Daoy (cell line): ENCODE measurements at places on chromosomes 1 and 21. TPM values are rescaled to one million over a fixed set of nuclear protein-coding genes. Genes with fewer than 3 reads are reported as not detected.

GRCh38 chr1:230698130-230698529, 15.8 kb downstream of the AGT start:
- DNase-seq, result no peak

LMX1A gene
- not detected in 2 replicates for total RNA-seq

DNA sequence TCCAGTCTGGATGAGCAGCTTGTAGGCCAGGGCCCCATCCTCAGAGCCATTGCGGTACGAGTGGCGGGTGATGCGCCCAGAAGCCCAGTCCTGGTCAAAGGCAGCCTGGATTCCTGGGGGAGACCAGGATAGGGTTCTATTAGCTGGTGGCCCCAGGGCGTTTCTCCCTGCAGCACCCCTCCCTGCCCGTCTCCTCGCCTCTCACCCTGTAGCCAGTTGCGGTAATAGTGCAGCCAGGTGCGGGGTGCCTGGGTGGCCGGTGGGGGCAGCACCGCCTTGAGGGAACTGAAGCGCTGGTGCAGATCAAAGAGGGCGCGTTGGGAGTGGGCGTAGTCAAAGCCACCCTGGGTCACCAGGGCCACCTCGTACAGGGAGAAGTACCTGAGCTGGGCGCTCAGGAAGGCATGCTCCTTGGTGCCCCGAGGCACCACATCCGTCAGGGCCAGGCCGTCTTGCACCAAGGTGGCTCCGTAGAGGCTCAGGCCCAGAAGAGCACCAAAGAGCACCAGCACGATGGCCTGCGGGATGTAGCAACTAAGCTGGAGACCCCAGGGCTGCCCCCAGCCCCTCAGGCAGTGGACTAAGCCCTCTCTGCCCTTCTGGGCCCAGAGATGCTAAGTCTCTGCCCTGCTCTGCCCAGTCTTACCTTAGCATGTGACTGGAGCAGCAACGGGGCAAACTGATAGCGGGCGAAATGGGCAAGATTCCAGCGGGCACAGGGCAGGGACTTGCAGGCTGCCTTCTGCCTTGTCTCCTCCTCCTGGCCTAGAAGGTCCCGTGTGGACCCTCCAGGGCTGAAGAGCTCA, 15.7 kb downstream of the PTCH2 start:
- no peak for DNase-seq

GRCh38 chr21:14945176-14945575, 119.6 kb downstream of the NRIP1 start:
- DNase-seq, result no peak

DNA sequence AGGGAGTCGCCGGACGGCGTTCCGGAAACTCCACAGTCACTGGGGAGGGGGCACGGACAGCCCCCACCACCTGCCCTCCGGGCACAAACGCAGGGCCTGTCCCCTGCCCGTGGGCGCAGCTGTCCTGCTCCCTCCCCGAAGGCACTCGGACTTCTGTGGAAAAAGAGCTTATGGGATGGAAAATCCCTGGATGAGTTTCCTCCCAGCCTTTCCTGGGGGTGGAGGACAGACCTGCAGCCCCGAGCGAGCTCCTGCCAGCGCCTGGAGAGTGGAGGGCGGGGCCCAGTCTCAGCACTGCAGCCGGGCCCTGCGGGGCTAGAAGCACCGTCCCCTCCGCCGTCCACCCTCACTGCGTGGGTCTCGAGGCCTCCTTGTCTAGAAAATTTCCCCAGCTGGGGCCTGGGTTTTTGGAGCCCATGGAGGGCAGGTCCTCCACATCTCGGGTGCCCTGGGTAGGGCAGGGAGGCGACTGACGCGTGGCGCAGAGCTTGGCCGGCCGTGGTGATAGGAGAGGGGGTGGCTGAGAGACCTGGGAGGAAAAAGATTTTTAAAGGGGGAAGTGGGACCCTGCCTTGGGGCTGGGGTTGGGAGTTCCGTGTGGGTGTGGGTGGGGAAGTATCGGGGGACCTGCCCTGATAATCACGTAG, 6.4 kb upstream of the COL6A1 start:
- peak; percentile 84 for DNase-seq

DNA sequence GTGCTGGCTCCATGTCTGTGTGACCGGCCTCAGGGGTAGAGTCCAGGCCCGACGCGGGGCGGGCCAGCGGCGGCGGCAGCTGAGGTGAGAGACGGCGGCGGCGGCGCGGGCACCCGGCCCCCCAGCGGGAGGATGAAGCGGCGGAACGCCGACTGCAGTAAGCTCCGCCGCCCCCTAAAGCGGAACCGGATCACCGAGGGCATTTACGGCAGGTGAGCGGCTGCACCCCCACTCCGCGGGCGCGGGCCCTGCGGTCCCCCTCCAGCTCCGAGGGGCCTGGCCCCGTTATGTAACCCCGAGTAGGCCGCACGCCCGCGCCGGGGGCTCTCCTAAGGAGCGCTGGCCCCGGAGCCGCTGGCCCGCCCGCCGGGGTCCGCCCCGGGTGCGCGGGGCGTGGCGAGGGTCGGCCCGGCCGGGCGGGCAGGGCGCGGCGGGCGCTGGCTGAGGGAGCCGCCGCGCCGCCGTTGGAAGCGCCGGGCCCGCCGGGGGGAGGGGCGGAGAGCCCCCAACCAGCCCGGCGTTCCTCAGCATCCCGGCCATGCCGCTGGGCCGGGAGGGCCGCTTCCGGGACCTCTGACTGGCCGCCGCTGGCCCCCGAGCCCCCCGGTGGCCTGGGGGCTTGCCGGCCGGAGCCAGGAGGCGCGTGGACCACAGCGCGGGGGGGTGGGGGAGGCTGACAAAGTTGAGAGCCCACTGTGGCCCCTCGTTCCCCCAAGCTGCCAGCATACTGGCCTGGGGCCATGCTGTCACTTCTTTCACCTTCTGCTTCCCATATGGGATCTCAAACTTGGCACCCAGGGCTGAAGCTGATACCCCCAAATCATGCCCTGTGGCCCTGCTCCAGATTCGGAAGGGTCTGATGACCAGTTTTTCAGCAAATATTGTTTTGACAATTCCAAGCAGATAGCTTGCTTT, 527 bp downstream of the MACO1 start:
- DNase-seq, result peak; percentile 14

SPATA17 gene
- 1.0 and 1.7 TPM in 2 replicates for total RNA-seq

KRTAP10-4 gene
- not detected in 2 replicates for total RNA-seq

GRCh38 chr1:15151377-15151806, 2.2 kb upstream of the TMEM51 start:
- no peak for DNase-seq

GRCh38 chr1:7479571-7479970, 291.5 kb upstream of the VAMP3 start:
- DNase-seq, result no peak

DNA sequence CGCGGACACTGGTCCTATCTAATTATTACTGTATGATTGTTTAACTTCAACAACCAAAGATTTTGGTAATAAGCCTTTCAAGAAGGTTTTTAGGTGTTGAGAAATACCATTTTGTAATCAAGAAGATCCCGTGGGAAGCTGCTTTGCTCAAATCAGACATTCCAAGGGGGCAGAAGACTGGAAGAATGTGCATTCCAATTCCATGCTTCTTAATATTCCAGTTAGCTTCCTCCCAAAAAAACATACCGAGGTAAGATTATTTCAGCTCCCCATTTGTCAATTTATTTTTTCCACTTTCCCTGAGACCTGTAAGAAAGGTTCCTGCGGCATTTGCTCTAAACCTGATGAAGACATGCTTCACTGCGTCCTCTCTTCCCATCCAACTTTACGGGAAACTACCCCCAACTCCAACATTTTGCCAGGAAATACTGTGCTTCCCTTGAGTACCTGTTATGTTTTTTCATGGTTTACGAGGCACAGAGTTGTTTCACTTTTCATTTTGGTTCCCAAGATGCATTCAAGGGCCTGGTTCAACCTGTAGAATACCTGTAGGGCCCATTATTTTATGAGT, 4.1 kb downstream of the CNN3 start:
- no peak for DNase-seq

DNA sequence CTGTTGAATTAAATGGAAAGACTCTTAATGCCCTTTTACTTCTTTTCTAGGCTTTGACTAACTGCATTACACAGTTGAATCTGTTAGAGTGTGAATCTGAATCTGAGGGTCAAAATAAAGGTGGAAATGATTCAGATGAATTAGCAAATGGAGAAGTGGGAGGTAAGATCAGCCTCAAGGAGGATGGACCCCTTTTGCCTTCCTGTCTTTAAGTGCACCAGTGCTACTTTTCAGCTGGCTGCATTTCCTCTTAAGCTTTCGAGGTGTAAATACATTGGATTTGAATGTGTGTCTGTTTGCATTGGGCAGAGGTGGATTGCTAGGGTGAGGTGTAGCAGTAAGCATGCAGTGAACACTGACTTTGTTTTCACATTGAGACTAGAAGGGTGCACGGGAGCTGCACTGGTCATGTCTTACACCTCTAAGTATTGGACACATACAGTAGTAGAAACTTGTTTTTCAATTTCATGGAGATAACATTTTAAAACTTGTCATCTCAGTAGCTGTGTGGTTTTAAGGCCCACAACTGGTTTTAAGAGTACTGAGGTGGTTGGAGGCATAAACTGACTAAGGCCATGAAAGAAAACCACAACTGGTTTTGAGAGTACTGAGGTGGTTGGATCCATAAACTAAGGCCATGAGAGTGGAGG, 35.4 kb downstream of the MIA3 start:
- no peak for DNase-seq

CNKSR1 gene
- total RNA-seq, result 1.3 TPM in 2 replicates

MYOG gene
- total RNA-seq, result not detected in 2 replicates

- DNase-seq, result no peak
Measured at GRCh38 chr1:100523038-100523652, 14.8 kb upstream of the GPR88 start.

DNA sequence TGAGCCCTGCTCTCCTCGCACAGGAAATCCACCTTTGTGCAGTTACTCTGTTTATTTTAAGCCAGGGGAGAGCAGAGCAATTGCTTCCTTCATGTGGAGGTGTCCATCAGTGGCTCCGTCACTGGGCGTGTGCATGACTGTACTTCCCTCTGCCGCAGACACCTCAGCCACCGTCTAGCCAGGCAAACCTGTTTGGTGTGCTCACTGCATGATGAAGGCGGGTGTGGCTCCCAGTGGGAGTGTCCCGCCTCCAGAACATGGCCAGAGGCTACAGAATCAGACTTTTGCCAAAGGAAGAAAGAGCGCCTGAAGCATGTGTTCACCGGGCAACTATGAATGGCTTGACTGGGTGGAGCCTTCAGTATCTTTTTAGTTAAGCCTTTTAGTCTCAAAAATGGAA, 26.1 kb upstream of the LAMC2 start:
- DNase-seq, result peak; percentile 92

- DNase-seq, result no peak
Measured at GRCh38 chr1:205532026-205532898, 27.8 kb downstream of the CDK18 start.

- DNase-seq, result no peak
Measured at GRCh38 chr1:168734946-168735345, 5.9 kb upstream of the DPT start.

SPOCD1 gene
- 86.6 and 92.7 TPM in 2 replicates for total RNA-seq

- DNase-seq, result no peak
Measured at GRCh38 chr1:4593106-4593505, 61.3 kb upstream of the AJAP1 start.

BEND5 gene
- total RNA-seq, result 0.77 and 3.1 TPM in 2 replicates

DNA sequence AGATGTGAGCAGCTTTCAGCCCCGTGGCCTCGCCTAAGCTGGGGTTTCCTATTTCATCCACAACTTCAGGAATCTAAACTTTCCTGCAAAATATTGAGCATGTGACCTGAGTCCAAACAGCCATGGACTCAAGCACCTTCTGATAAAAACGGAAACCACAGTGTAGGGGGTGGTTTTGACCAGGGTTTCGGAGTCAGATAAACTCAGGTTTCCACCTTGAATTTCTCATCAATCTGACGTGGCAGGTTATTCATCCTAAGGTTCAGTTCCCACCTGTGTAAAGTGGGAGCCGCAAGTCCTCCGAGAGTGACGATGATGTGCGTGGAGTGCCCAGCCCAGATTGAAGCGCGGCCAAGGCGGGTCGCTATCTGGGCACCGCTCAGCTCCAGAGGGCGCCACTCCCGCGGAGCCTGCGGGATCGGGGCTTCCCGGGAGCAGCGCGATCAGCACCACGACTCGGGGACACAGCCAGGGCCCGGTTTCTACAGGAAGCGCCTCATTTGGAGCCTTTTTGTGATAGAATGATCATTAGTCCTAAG, 871 bp upstream of the ETS2 start:
- DNase-seq, result peak; percentile 82

GRCh38 chr1:201516511-201517127, 9.7 kb upstream of the CSRP1 start:
- DNase-seq, result no peak

FHAD1 gene
- 1.0 and 4.8 TPM in 2 replicates for total RNA-seq

TINAGL1 gene
- total RNA-seq, result 29.9 and 39.1 TPM in 2 replicates

DNA sequence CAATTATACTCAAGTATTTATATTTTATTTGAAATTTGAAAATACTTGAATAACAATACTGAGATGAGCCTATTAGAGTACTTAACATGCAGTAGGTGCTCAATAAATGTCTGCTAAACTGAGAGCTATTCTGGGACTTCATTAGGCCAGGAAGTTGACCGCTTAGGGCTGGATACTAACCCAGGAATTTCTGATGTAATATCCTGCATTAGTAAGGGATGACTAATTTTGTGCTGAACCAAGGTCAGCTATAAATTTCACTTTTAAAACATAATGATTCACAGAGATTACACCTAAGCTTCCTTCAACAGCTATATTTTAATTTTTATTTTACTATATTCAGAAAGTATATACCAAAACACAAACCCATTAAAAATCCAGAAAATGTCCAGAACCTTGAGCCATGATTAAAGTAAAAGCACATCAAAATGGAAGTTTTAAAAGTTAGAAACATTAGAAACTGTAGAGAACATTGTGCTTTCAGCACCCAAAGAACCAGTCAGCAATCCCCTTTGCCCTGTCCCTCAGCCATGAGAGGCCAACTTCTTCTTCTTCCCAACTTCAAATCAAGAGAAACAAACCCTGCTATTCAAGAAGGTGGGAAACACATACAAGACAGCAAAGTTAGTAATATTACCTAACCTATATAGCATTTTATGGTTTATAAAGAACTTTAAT, 35.4 kb downstream of the WNT2B start:
- DNase-seq, result peak; percentile 90

ZNF593OS gene
- not detected in 2 replicates for total RNA-seq

- DNase-seq, result no peak
Measured at GRCh38 chr1:94143173-94143808, 22.3 kb upstream of the ABCA4 start.

PTAFR gene
- total RNA-seq, result 0.17 and 0.89 TPM in 2 replicates

OR2AK2 gene
- not detected in 2 replicates for total RNA-seq
